Activated CD4-positive, alpha-beta memory T cell treated with anti-CD3 and anti-CD28 coated beads for 36 hours (primary cell): ENCODE measurements at places on chromosomes 5 and 9.
A peak's percentile ranks its signal among the peaks of the same experiment; 100 is the strongest.

DNA sequence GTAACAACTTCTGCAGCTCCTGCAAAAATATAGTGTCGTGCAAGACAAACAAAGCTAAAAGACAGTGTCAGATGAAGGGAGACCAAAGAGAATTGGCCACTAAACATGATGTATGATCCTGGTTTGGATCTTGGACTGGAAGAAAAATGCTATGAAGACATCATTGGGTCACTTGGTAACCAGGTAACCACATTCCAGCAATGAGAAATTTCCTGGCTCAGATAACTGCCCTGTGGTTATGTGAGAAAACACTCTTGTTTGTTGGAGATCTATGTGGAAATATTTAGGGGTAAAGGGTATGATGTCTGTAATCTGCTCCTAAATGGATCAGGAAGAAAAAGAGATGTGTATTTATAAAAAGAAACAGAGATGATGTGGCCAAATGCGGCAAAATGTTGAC, 45.5 kb upstream of the ANKRD33B start:
- DNase-seq, result no peak

GRCh38 chr9:14662060-14662453, 31.2 kb downstream of the ZDHHC21 start:
- DNase-seq, result no peak

DNA sequence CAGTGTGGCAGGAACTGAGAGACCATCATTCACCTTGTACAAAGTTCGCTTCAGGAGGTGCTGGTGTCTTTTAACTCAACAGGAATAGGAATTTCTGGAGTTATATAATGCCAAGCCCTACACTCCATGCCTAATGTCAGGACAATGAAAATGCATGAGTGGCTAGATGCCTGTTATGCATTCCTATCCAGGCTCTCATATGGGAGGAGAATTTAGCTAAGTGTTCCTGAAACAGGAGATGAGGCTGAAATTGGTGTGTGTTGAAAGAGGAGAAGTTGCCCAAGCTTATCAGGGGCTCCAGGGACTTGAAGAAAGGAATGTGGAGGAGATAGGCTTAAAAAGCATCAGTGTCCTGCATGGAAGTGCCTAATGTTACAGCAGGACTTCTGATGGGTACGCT, 26.8 kb upstream of the PRUNE2 start:
- DNase-seq, result no peak

DNA sequence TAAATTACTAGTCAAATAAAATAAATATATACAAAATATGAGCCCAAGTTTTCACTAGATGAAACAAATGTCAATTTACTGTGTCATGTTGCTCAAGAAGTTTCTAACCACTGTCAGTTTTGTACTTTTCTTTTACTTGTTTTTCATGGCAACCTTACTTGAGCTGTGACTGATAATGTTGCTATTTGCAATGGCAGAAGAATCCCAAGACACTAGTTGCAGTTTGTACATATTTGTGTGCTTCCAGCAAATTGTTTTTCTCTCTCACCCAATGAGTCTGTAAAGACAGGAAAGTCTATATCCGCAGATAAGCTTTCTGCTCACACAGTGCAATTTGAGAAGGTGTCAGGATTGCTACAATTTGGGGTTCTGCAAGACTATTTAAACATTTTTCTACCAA, 338.6 kb upstream of the PCSK5 start:
- DNase-seq, result no peak

- no peak for DNase-seq
These were observed 257.9 kb downstream of the SGCD start for GRCh38 chr5:156584871-156585270.

- DNase-seq, result no peak
These were observed 75.6 kb upstream of the SLC44A1 start for GRCh38 chr9:105168870-105169319.

GRCh38 chr5:197892-198489, 6.7 kb downstream of the LRRC14B start:
- no peak for DNase-seq

DNA sequence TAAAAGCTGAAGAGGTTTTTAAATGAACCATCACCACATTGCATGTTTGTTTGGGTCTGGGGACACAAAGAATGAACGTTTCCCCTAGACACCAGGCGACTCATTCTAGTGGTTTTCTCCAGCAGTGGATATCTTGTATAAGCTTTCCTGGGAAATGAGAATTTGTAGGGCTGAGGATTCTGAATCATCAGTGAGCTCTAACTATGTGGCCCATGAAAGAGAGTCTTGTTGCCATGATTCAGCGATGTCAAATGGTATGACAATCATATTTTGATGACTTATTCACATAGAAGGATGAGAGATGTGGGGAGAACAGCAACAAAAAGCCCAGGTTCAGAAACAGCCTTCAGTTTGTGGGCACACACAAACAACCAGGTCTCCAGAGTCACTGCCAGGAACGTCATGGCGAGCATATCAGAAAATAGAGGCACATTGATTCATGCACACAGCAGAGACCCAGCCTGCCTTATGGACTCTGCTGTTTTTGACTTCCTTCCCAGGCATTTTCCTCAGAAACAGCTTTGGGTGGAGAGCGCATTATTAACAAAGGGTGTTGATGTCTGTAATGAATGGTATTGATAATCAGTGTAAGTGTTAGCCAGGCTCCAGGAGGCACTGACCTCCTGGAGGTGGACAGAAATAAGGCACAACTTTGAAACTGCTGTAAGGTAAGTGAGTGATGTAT, 13.3 kb downstream of the ZNF474 start:
- DNase-seq, result no peak

DNA sequence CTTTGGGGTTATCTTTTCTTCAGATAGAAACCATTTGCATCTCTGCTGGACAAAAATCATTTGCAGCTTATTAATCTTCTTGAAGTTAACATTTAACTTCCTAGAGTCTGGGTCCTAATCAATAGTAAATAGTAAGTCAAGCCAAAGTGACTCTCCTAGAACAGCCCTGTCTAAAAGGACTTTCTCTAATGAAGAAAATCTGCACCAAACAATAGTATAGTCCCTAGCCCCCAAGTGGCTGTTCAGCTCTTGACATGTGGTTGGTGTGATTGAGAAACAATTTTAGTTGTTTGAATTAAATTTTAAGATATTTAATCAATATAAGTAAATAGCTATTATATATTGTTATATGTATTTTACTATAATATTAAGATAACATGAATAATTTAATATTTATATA, 64.6 kb upstream of the SHB start:
- DNase-seq, result no peak

GRCh38 chr9:35956651-35957050, 1.3 kb downstream of the OR2S2 start:
- DNase-seq, result no peak

GRCh38 chr9:123871781-123872180, 58.1 kb downstream of the DENND1A start:
- no peak for DNase-seq

GRCh38 chr5:34530637-34531036, 125.5 kb upstream of the RAI14 start:
- DNase-seq, result no peak

GRCh38 chr9:100428871-100429654, 2.1 kb downstream of the MSANTD3 start:
- no peak for DNase-seq

DNA sequence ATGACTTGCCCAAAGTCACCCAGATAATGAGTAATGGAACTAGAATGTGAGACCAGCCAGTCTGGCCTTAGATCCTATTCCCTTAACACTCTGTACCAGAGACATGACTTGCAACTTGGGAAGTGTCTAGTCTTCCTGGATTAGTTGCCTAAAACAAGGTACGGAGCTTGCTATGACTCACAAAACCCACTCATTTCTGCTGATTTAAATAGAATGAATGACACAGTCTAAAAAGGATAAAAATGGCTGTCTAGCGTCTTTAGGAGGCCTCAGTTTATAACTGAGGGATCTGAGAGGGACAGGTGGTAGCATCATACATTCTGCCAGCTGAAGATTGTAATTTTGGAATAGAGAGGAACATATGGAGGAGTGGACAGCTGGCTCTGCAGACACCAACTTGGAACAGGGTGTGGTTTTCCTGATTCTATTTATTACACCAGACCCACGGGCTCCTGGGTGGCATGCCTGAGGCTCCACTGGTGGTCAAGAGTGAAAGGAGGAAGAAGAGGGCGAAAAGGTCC, 62.7 kb downstream of the ABLIM3 start:
- no peak for DNase-seq

DNA sequence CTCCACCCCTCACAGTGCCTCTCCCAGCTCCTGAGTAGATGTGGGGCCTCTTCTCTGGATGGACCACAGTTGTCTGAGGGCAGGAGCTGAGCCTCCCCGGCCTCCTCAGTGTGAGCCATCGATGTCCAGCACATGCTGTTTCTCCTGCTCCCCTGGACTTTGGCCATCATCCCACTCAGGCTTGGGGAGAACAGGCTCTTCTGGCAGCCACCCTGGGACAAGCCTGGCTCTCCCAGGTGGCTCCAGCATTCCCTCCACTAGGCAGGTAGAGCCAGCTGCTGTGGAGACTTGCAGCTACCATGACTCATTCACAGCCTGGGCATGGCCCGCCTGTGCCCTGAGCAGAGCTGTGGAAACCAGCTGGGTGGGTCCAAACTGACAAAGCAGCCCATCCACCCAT, 77.0 kb downstream of the CSNK1A1 start:
- no peak for DNase-seq

- no peak for DNase-seq
These were observed 13.6 kb upstream of the OLFM1 start for GRCh38 chr9:135073741-135074305.

- DNase-seq, result no peak
These were observed 188.3 kb downstream of the GABBR2 start for GRCh38 chr9:98520221-98520960.

DNA sequence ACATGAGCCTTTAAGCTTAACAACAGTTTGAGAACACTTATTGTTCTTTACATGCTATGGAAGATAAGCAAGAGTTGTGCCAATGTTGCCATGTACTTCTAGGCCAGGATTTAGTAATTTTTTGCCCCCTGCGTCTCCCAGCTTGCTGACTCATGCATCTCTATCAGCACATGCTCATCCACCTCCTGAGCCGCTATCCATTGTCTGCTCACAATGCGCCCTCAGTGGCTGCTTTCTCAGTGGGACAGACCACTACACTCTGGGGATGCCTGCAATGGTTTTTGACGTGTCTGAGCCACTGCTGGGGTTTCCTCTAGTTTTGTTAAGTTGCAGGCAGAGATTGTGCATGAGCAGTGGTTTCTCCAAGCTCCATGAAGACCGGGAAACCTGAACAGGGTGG, 50.9 kb upstream of the PHF2 start:
- DNase-seq, result no peak

DNA sequence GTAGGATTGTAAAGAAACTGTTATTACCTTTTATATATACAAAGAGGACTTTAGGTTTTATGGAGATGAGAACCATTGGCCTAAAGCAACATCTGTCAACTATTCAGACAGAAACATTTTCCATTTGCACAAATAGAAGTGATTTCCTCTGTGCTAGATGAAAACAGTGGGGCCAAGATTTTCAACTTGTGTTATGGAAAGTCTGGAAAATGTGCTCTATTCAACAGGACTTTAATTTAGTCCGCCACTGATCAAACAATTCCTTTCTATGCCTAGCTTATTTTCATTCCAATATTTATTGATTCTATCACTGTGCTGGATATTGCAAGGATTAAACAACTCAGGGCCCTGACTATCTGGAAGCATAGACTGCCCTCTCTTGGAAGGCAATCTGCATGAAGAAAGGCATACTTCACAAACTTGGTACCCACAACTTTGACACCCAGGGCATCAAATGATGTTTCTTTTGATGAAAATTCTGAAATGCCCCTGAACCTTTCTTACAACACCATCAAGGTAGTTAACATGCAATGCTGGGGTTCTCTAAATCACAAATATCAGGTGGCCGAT, 126.6 kb upstream of the HMHB1 start:
- no peak for DNase-seq

DNA sequence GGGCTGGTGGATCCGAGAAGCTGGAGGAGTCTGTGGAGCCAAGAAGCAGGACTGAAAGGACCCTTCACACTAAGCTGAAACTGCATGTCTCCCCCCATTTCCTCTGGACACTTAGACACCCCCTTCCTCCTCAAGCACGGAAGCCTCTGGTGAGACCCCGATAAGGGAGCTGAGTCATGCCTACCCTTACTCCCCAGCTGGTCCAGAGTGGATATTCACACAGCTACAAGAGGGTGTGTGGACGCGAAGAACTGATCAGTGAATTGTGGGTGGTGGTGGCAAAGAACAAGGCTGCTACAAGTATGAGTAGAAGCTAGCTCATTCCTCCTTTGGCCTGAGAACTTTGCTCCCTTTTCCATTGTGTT, 4.3 kb downstream of the TLN1 start:
- DNase-seq, result no peak

- DNase-seq, result no peak
These were observed 228.6 kb downstream of the NR3C1 start for GRCh38 chr5:143174714-143175398.

GRCh38 chr5:128403333-128403732, 134.7 kb downstream of the FBN2 start:
- DNase-seq, result no peak

DNA sequence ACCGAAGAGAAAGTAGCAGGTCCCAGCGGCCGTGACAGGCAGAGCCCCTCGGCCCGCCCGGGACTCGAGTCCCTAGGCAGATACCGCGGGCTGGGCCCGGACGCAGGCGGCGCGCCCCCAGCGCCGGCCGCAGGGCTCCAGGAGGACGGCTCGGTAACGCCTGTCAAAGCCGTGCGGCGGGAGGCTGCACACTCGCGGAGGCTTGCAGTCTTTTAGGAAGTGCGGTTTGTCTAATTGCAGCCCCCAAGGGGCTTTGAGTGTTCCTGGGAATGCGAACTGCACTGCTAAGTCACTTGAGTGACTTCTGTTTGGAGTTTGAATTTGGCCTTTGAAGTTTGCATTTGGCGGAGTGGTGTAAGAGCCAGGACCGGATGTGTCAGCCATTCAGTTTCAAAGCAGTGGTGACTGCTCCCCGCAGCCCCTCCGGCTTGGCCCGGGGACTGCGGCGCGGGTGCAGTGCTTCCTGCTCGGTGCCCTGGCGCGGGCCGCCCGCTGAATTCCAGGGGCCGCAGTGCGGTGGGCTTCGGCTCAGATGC, 1.3 kb downstream of the MAP3K1 start:
- peak; percentile 79 for DNase-seq

GRCh38 chr5:14665101-14665822, 744 bp downstream of the OTULIN start:
- peak; percentile 43 for DNase-seq

DNA sequence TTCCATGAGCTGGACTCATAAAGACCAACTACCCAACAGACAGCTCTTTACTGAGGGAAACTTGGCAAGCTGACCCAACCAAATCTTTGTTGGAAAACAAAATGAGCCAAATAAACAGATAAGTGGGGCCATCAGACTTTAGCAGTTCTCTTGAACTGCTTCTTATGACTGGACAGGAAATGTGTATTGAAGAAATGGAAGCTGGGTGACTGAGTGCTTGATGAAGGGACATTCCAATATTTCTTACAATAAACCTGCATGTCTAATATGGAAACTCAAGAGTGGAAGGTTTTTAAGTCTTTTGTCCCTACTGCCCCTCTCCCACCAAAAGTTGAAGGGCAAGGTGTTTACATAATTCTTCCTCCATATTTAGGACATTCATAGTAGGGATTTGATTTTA, 218.8 kb upstream of the NR4A3 start:
- DNase-seq, result no peak

- DNase-seq, result no peak
These were observed 284.3 kb downstream of the CCDC171 start for GRCh38 chr9:15837079-15837679.
